ENCODE measurements at places on chromosomes 2 and 18. TPM values are rescaled to one million over a fixed set of nuclear protein-coding genes. Genes with fewer than 3 reads are reported as not detected.

The MREG gene
- 26.7 TPM for total RNA-seq

The PDCD1 gene
- total RNA-seq, result 4.1 TPM

The ARHGAP25 gene
- 126 TPM for total RNA-seq

The CERKL gene
- not detected for total RNA-seq

The MTA3 gene
- 23.6 TPM for total RNA-seq

The CTNNA2 gene
- not detected for total RNA-seq

The LGALSL gene
- total RNA-seq, result 1.1 TPM

The ABCG5 gene
- total RNA-seq, result not detected

The NPPC gene
- total RNA-seq, result not detected

Data from activated CD8-positive, alpha-beta memory T cell treated with anti-CD3 and anti-CD28 coated beads, Interleukin-2, amount 10 ng/mL, durations not matched to agents 7 days and 5 days (primary cell).